Stimulated activated CD4-positive, alpha-beta T cell treated with anti-CD3 and anti-CD28 coated beads, Interleukin-1b, Interleukin-23, amount 100 ng/mL, for 1 hour (primary cell): ENCODE measurements at places on chromosomes 1 and 21.

DNA sequence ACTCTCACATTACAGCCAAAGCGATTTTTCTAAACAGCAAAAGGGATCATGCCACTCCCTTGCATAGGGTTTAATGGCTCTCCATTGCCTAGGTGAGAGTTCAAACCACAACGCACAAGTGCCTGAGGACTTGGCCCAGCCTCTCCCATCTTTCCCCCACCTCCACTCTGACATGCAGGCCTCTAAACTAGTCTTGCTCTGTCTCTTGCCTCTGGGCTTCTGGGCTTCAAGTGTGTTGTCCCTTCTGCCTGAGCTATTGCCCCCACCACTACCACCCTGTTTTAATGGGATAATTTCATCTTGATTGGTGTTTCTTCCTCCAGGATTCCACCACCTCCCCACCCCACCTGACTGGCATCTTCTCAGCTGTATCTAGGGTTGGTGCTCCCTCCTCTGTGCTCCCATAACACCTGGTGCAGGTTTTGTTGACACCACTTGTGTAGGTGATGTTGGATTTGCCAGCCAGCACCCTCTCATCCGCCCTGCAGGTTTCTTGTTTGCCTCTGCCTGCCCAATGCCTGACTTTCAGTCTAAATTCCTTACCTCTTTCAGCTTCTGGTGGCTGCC lies 2.7 kb upstream of the ZBTB21 start:
- no peak for DNase-seq

DNA sequence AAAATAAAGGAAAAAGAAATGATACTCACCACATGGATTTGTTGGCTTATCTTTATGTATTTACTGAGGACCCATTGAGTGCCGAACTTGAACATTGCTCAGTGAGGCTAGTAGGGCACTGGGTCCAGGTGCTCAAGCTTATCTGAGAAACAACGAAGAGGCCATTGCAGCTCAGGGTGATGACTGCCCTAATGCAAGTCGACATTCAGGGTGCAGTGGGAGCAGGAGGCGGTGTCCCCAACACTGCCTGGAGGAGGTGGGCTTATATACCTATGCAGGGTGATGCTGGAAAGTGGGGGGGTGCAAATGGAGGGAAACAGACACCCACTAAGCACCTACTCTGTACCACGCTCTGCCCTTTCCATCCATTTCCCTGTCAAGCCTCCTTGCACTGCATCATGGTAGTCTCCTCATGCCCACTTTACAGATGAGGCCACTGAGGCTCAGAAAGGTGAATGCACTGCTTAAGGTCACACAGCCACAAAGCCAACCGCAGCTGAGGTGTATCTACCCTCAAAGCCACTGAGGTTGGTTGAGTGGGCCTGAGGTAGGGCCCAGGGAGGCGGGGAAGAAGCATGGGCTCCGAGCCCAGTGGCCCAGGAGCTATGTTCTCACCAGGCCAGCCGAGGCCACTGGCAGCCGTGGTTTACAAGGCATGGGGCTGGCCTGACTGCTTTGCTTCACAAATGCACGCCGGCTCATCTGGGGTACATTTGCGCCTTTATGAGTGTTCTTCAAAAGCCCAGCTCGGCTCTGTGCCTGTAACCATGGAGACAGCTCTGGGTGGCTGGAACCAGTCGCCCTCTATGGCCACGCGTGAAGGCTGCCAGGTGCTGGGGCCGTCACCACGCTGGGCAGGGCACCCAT lies 103.8 kb downstream of the EPHB2 start:
- no peak for DNase-seq

DNA sequence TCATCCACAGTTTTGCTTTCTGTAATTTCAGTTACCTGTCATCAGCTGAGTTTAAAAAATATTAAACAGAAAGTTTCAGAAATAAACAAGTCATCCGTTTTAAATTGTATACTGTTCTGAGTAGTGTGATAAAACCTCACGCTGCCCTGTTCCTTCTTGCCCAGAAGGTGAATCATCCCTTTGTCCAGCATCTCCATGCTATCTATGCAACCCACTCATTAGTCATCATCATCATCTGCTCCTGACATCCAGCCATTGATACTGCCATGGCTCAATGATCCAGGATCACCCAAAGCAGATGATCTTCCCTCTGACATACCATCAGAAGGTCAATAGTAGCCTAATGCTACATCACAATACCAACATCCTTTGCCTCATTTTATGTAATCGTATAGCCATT lies 198.3 kb downstream of the SLC44A5 start:
- DNase-seq, result no peak

GRCh38 chr1:17233675-17234320 lies 15.1 kb upstream of the PADI3 start:
- DNase-seq, result no peak

- DNase-seq, result no peak
Measured at GRCh38 chr1:179087665-179088064, 5.8 kb downstream of the TOR3A start.

- DNase-seq, result no peak
Measured at GRCh38 chr1:220164116-220164515, 70.2 kb downstream of the IARS2 start.

- DNase-seq, result no peak
Measured at GRCh38 chr1:9910076-9910422, at the start of gene CTNNBIP1. Gene CTNNBIP1 (minus strand): TSS chr1:9910269. CDS start chr1:9872064, 38,205 bp downstream.

DNA sequence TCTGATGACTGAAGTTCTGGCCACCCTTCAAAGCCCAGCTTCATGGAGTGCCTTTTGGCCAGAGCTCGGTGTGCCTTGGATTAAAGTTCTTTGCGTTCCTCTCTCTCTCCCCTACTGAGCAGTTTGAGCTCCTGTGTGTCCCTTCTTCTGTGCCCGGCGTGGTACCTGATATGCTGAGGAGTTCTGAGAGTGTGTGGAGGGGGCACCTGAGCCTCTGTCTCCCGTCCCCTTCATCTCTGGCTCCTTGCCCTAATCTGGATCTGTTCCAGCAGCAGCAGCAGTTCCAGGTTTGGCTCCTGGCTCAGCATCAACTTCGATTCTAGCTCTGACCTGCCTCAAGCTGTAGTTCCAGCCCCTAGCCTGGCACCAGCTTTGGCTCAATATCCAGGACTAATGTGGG lies 25.1 kb upstream of the MYCL start:
- DNase-seq, result no peak

- no peak for DNase-seq
Measured at GRCh38 chr1:31198600-31198999, 41.1 kb downstream of the NKAIN1 start.

GRCh38 chr1:27011058-27011764 lies 1.4 kb downstream of the TENT5B start:
- DNase-seq, result no peak

GRCh38 chr1:213994888-213995287 lies 7.1 kb downstream of the PROX1 start:
- no peak for DNase-seq

- DNase-seq, result no peak
Measured at GRCh38 chr1:213793482-213794067, 194.2 kb upstream of the PROX1 start.

GRCh38 chr21:17636711-17637110 lies 24.0 kb upstream of the BTG3 start:
- no peak for DNase-seq

- DNase-seq, result no peak
Measured at GRCh38 chr1:53341521-53341895, 13.6 kb upstream of the LRP8 start.

DNA sequence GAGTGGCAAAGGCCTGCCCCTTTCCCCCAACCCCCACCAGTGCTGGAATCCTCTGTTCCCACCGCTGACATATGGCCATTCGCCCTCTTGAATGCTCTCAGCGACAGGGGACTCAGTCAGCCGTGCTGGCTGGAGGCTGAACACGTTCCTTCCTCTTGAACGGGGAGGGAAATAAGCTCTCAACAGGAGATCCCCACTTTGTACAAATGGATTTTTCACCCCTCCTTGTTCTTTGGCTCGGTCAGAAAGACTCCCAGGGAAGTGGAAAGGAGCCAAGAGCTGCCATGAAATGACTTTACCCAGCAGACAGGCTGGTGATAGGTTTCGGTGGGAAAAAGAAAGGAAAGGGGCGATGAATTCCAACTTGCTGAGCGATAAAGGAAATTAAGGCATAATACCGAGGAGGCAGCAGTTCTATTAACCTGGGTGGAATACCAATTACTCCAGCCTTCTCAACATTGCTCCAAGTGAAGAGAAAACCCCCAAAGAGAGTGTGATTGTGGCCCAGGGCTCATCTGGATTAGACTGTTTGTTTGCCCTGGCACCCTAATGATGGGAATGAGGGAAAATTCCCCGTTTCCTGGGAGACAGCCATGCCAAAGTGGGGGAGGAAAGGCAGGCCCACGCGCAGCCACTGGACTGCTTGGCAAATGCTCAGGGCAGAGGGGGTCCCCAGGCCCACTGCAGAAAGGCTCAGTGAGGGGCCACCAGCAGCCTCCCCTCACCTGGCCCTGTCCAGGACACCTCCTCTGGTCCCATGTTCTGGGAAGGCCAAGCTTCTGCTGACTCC lies 23.9 kb downstream of the LRP8 start:
- no peak for DNase-seq

- no peak for DNase-seq
Measured at GRCh38 chr1:9751971-9752370, 71.8 kb downstream of the CLSTN1 start.

DNA sequence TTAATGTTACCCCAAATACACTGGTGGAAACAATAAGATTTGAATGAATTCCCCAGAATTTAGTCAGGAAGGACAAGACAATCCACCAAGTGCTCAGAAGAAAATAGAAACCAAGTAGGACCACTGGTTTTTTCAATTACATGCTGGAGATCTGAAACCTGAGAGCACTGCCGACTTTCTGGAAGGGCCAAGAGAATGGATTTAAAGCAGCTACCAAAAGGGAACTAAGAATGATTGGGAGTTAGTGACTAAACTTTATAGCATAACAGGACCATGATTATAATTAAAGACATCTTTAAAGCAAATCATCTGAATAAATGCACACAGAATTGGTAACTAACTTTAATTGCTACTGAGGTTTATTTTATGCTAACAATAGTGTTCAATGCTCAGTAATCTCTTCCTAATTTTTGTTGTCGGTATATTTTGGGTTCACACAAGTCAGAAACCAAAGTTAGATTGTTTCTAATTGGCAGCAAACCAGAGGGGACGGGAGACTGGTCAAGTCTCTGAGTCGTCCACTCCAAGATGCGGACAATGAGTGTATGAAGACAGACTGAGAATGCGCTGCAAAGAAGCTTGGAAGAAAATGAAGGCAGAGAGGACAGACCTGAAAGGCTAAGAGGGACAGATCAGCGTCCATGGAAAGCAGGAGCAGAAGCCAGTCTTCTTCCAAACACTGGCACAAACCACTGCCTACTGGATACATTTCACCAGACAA lies 2.3 kb upstream of the RGS13 start:
- no peak for DNase-seq

- DNase-seq, result no peak
Measured at GRCh38 chr1:220804202-220804586, 17.5 kb downstream of the MTARC1 start.
